NCI-H446 treated with DMSO at 0.1 percent for 48 hours (cell line): ENCODE measurements at places on chromosomes 12 and 14.
A peak's percentile ranks its signal among the peaks of the same experiment; 100 is the strongest.

DNA sequence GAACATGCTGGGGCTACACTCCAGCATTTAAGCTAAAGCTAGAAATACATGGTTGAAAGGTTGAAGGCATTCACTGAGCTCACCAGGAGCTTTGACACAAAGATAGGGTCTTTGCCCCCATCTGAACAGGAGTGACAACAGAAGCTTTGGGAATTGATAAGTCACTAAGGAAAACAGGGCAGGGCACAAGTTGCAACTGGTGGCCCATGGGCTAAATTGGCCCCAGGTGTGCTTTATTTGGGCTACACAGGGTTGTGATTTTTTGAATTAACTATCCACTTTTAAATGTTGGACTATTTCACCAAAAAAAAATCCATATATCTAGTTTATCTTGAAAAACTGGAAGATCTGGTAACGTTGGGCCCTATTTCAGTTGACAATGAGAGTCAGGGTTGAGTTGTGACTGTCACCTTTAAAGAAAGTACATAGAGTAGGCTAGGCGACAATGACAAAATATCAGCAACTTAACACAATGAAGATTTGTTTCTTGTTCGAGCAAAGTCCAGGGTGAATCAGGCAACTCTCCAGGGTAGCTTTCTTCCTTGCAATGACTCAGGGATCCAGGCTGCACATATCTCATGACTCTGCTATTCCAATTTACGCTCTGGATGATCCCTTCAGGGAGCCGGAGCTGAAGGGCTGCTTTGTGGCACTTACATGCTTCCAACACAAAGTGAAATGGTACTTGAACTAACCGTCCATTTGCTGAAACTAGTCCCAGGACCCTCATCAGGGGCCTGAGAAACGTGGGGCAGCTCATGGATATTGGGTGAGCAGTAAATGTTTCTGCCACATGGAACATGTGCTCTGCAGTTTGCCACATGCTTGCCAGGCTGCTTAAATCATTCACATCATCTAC is 13.3 kb upstream of the EIF4B start:
- no peak for DNase-seq

DNA sequence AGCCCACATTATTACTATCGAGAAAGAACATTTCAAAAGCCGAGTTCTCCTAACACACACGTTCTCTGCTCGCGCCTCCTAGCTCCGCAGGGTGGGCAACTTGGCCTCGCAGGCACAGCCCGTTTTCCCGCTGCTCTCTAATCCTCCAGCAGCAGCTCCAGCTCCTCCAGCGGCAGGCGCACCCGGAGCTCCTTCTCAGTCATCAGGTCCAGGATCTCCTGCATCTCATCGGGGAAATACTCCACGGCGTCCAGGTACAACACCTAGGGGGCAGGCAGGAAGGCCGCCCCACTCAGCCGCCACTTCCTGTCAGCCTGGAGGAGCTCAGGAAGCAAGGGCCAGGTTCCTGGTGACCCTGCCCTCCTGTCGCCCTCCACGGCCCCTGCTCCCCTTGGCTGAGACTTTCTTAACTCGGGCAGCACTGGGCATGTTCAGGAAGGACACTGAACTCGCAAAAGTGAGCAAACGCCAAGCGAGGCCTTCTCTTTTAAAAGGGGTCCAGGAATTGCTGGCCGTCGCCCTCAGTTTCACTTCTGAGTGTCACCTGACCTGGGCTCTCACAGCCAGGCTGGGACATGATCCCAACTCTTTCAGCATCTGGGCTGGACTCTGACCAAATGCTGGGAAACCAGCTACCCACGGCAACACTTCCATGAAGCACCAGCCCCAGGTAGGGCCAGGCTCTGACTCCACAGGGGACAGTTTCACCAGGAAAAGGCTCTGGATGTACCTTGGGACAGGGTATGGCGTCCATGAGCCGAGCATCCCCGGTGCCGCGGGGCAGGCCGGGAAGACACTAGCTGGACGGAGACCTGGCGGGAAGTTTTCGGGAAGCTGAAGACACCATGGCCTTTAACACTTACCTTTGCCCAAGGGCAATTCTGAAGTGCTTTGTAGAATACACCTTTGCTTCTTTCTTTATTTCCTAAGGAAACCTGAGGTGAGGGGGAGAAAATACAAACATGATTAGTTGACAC is 22.1 kb downstream of the PSMC1 start:
- no peak for DNase-seq

GRCh38 chr14:100667656-100668055 is 59.0 kb upstream of the DLK1 start:
- no peak for DNase-seq

GRCh38 chr14:99118046-99118721 is 153.8 kb downstream of the BCL11B start:
- no peak for DNase-seq

GRCh38 chr14:58671436-58671835 is 33.7 kb downstream of the DACT1 start:
- no peak for DNase-seq

- DNase-seq = peak; percentile 9
These were observed 25.7 kb downstream of the METTL25 start for GRCh38 chr12:82383930-82384552.

- no peak for DNase-seq
These were observed 330.6 kb upstream of the FBXO33 start for GRCh38 chr14:39762576-39763401.

- DNase-seq = no peak
These were observed 539 bp downstream of the PSME2 start for GRCh38 chr14:24145690-24146452.

- DNase-seq = no peak
These were observed 10.6 kb downstream of the PHLDA1 start for GRCh38 chr12:76020731-76021672.

GRCh38 chr12:53533471-53533870 is 26.2 kb upstream of the NPFF start:
- DNase-seq = no peak

- no peak for DNase-seq
These were observed 883.0 kb upstream of the FLRT2 start for GRCh38 chr14:84646786-84647500.

GRCh38 chr14:80393766-80394165 is 182.5 kb upstream of the DIO2 start:
- no peak for DNase-seq
